Activated naive CD8-positive, alpha-beta T cell treated with anti-CD3 and anti-CD28 coated beads, Interleukin-2, amount 50 U/mL, for 16 hours (primary cell): ENCODE measurements at places on chromosomes 7 and 10.

GRCh38 chr10:3943695-3944257, 158.8 kb upstream of the KLF6 start:
- no peak for DNase-seq

- no peak for DNase-seq
Measured at GRCh38 chr7:127396184-127396583, 3.7 kb upstream of the ZNF800 start.

GRCh38 chr7:154765118-154765517, 237.8 kb downstream of the PAXIP1 start:
- no peak for DNase-seq

- DNase-seq = no peak
Measured at GRCh38 chr10:21797984-21798765, 205.4 kb downstream of the DNAJC1 start.

GRCh38 chr7:552868-553635, 33.4 kb upstream of the PDGFA start:
- no peak for DNase-seq

- DNase-seq = no peak
Measured at GRCh38 chr7:70165477-70166170, 567.3 kb downstream of the AUTS2 start.

DNA sequence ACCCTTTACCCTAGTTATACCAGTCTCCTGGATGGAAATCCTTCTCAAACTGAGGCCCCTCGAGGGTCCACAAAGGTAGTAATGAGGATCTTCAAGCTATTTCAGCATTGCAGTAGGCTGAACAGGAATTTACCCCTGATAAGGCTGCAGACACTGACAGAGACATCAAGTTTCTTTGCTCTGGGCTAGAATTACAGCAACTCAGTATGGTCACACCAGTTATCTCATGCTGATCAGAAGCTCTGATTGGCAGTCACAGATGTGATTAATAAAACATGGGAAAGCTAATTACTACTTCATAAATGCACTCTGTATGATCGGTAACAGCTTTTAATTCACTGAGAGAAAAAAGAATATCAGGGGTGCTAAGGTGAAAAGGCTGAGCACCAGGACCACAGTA, 30.6 kb downstream of the FAM204A start:
- DNase-seq = no peak

DNA sequence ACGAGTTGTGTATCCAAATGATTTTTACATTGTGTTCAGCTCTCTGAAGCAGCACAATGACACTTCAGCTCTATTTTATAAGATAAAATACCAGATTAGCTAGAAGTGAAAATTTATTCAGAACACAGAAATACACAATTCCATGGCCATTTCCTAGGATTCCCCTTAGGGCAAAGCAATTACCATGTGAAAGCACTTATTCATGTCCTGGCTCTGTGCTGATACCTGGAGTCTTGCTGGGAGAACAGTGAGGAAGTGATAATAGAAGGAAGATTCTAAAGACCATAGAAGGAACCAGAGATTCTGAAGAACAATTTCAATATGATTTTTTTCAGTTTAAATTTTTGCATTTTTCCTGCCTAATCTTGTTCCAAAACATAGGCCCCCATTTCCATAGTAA, 657.4 kb upstream of the ZWINT start:
- DNase-seq = no peak

DNA sequence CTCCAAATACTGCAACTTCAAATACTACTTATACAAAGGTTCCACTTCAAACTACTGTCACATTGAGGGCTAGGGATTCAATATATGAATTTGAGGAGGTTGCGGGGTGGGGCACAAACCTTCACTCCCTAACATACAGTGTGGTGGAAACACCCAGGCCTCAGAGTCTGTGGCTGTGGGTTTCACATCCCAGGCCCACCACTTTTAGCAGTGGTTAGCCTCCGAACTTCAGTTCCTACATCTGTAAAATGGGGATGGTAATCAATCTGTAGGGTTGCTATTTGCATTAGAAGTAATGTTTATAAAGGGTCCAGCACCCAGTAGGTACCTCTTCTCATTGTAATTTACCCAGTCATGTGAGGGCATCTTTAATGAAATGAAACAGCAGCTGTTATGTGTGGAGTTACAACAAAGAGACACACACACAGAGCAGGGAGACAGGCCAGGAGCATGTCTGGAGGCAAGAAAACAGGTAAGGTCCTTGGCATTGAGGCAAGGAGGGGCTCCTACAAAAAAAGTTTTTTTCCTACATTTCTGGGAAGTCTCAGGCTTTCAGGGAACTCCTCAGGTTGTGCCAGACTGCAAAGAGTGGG, 570.9 kb downstream of the LRMDA start:
- DNase-seq = no peak

- no peak for DNase-seq
Measured at GRCh38 chr10:84012831-84013458, 126.4 kb upstream of the GHITM start.

DNA sequence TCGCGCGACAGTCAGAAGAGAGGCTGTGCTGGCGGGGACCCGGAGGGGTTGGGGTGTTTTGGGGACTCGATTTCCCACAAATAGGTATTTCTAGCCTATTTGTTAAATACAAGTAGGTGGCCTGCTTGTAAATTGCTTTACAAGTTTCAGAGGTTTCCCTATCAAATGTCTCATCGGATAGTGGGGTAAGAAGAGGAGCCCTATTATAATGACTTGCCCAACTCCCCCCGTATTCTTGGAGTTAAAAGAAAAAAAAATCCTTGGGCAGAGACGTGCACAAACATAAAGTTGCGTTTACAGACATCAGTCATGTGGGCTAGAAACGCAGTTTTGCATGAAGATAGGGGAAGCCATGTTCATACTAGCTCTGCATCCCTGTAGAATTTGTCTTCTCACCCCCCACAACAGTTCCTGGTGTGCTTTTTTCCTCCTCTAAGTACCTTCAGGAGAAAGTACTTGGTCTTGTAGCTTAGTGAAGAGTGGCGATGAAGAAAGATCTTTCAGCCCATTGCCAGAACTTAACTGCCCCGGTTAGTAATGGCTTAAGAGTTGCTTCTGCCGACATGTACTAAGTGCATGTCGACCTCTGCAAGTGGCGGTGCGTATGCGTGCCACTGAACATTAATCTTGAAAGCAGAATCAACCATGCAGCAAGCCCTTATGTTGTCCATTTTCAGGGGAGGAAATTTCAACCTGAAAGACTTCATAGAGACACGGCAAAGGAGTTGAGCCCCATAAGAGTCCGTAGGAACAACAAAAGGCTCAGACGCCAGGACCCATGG, 832 bp upstream of the TIAL1 start:
- DNase-seq = no peak

DNA sequence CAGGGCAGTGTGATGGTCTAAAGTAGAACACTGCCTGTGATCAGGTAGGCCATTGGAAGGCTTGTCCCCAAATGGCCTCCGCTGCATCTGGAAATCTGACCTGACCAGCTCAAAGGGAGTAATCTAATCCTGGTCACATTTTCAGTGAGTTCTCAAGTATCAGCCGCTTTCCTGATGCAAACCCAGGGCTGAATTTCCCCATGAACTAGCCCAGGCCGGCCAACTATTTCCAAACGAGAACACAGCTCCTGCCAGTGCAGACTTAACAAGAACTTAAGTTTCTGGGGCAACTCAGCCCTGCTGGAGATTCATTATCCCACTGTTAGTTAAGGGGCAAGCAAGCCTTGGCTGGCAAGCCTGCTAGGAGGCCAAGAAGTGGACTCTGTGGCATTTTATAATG, 59.6 kb upstream of the FAM180A start:
- DNase-seq = no peak
